ENCODE measurements at places on chromosomes 3 and 15. TPM values are rescaled to one million over a fixed set of nuclear protein-coding genes. Genes with fewer than 3 reads are reported as not detected.

DNA sequence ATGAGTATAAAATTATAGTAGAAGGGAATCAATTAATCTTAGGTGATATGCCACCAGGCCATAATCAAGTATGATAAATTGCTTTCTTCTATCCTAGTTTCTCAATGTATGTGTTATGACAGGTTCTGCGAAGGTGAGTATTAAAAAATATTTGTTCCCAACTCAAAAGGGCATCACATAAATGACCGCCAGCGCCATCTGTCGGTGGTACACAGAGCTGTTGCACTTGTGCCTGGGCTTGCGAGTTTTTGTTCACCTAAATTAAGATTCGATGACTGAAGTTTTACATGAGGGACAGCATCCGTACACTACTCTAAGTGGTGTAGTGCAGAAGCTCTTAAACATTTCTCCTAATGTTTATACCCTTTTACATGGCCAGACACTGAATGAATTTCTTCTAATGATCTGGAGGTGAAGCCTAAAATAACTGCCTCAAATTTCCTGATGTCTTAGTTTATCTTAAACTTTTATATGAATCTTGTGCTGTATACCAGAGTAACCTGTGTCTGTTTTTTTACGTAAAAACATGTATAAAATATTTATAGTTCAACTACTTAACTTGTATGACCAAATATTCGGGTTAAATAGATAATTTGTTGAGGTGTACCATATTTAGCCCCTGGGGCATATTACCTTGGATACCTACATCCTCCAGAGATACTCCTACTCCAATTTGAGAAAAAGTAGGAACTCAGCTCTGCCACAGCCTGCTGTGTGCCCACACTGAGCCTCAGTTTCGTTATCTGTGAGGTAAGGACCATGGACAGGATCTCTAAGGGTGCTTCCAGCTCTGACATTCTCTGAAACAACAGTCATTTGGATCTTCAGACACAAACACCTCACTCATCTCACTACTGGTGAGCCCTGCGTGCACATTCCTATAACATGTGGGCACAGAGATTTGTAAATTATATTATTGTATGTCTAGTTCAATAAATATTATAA lies 365.6 kb downstream of the MAGI1 start:
- H3K27ac ChIP-seq: no peak overlapping the region
- H3K4me3 ChIP-seq: no peak overlapping the region
- no peaks in the 10 kb centered on the region for H3K27me3 ChIP-seq
- DNase-seq: peak; percentile 10

DNA sequence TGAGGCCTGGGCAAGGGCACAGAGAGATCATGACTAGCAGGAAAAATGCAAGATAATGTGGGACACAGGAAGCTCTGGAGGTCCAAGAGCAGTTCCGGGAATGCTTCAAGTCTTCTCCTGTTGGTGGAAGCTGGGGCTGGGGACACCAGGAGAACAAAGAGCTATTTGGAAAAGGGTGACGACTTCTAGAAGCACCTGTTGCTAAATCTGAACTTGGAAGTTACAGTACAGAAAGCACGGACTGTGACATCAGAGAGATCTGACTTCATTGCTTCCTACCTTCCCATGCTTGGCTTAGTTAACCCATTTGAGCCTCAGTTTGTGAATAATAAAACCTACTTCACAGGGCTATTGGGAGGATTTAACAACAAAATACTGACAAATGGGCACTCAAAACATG lies 52.7 kb upstream of the NEO1 start:
- H3K27ac ChIP-seq: no peak overlapping the region
- H3K27me3 ChIP-seq: peaks cover 2% of the 10 kb centered on the region
- DNase-seq: no peak

- peaks cover 4% of the 10 kb centered on the region for H3K4me1 ChIP-seq
- no peak overlapping the region for H3K27ac ChIP-seq
- H3K27me3 ChIP-seq: no peaks in the 10 kb centered on the region
Measured at GRCh38 chr15:52552303-52552702, 16.5 kb downstream of the ARPP19 start.

- no peaks in the 10 kb centered on the region for H3K27me3 ChIP-seq
- DNase-seq: no peak
- no peaks in the 10 kb centered on the region for H3K36me3 ChIP-seq
- H3K27ac ChIP-seq: no peak overlapping the region
Measured at GRCh38 chr3:54206874-54207273, 84.5 kb downstream of the CACNA2D3 start.

DNA sequence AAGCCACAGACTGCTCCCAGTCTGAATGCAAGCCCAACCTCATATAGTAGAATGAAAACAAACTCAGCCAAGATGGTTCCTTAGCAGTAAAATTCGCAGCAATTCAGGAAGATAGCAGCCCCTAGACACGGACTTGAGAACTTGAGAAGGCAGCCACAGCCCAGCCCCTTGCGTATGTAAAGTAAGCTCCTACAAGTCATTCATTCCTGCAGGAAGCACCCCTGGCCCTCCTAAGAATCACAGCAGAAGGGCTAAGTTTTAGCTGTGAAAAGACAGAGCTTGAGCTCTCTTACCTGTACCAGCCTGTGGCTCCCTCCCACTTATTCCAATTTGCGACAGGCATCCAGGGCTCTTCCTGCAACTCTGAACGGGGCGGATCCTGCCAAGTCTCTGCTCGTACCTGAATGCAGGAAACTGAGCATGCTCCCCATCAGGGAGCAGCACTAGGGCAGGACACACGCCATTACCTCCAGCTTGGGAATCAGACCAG lies 136.4 kb downstream of the MAGI1 start:
- no peak overlapping the region for H3K4me3 ChIP-seq
- H3K27me3 ChIP-seq: no peaks in the 10 kb centered on the region
- DNase-seq: no peak
- H3K27ac ChIP-seq: no peak overlapping the region

- H3K4me1 ChIP-seq: no peaks in the 10 kb centered on the region
- DNase-seq: no peak
- H3K27me3 ChIP-seq: no peaks in the 10 kb centered on the region
- no peak overlapping the region for H3K4me3 ChIP-seq
- H3K27ac ChIP-seq: no peak overlapping the region
Measured at GRCh38 chr3:141960731-141961130, 84.3 kb downstream of the ATP1B3 start.

- no peak overlapping the region for H3K27ac ChIP-seq
- no peaks in the 10 kb centered on the region for H3K4me1 ChIP-seq
- H3K27me3 ChIP-seq: no peaks in the 10 kb centered on the region
Measured at GRCh38 chr3:193132964-193133363, 108.1 kb upstream of the PLAAT1 start.

- no peak overlapping the region for H3K4me3 ChIP-seq
- DNase-seq: no peak
- H3K27me3 ChIP-seq: no peaks in the 10 kb centered on the region
- no peaks in the 10 kb centered on the region for H3K36me3 ChIP-seq
- H3K27ac ChIP-seq: no peak overlapping the region
Measured at GRCh38 chr15:41151451-41152005, 35.4 kb upstream of the INO80 start.

GRCh38 chr3:181718987-181719911 lies 7.5 kb downstream of the SOX2 start:
- no peaks in the 10 kb centered on the region for H3K4me1 ChIP-seq
- no peak overlapping the region for H3K27ac ChIP-seq
- H3K36me3 ChIP-seq: no peaks in the 10 kb centered on the region
- H3K4me3 ChIP-seq: no peak overlapping the region
- peaks cover 70% of the 10 kb centered on the region for H3K27me3 ChIP-seq

DNA sequence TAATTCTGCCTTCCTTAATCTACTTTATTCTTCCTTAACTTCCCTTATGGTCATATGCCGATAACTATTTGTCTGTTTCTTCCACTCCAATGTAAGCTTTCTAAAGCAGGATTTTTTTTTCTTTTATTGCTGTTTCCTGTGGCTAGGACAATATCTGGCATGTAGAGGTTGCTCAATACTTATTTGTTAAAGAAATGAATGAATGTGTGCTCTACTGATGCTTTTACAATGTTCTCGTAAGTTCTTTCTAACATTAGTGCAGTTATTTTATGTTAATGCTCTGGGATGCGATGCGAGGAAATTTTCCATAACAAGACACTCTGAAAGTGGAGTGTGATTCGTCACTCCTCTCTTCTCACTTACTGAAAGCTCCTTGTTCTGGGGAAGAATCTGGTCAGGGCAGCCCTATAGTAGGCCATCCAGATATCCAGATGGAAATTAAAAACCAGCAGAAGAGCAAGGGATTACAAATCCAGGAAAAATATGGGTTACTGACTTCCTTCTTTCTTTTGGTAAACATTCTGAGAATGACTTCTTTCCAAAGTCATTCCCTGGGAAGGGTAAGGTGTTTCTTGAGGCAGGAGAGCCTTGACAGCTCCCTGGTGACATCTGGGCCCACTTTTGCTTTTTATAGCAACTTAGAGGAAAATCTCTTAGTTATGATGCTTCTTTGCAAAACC lies 420.4 kb downstream of the PDCD6IP start:
- no peak overlapping the region for H3K27ac ChIP-seq
- H3K36me3 ChIP-seq: no peaks in the 10 kb centered on the region
- DNase-seq: no peak
- no peaks in the 10 kb centered on the region for H3K27me3 ChIP-seq

DNA sequence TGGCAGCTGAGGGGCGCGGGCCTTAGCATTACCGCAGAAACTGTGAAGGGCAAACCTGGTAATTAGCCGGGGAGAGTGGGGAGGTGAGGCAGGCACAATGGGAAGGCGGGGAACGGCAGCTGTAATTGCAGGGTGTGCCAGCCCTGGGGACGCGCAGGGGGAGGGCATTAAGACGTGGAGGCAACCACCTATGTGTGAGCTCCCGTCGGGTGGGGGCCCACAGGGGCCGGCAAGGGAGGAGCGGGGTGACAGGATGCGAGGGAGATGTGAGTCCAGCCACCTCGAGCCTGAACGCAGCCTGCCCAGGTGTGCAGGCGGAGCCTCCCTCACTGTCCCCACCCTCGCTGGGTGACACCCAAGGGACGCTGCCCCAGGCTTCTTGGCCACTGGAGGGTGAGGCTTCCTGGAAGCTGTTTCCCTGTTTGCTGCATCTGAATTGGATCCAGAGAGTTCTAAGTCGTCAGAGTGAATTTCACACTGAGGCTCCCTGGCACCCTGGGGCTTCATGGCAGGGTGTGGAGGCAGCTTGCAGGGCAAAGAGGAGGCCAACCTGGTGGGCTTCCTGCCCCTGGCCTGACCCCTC lies 130.6 kb upstream of the MEF2A start:
- H3K27me3 ChIP-seq: no peaks in the 10 kb centered on the region
- no peak overlapping the region for H3K27ac ChIP-seq
- peaks cover 31% of the 10 kb centered on the region for H3K4me1 ChIP-seq
- DNase-seq: no peak
- no peaks in the 10 kb centered on the region for H3K36me3 ChIP-seq

DNA sequence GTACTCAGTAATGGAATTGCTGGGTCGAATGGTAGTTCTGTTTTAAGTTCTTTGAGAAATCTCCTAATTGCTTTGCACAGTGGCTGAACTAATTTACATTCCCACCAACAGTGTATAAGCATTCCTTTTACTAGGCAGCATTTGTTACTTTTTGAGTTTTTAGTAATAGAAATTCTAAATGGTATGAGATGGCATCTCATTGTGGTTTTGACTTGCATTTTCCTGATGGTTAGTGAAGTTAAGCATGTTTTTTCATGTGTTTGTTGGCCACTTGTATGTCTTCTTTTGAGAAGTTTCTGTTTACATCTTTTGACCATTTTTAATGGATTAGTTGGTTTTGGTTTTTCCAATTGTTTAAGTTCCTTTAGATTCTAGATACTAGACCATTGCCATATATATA lies 28.4 kb downstream of the TP63 start:
- no peaks in the 10 kb centered on the region for H3K27me3 ChIP-seq
- H3K4me3 ChIP-seq: no peak overlapping the region
- H3K4me1 ChIP-seq: no peaks in the 10 kb centered on the region

- peak; percentile 31 for DNase-seq
- H3K27me3 ChIP-seq: no peaks in the 10 kb centered on the region
- no peaks in the 10 kb centered on the region for H3K36me3 ChIP-seq
- H3K4me1 ChIP-seq: peaks cover 38% of the 10 kb centered on the region
- H3K27ac ChIP-seq: no peak overlapping the region
Measured at GRCh38 chr3:52085681-52086282, 29.4 kb upstream of the DUSP7 start.

GRCh38 chr3:102537123-102537522 lies 102.3 kb downstream of the ZPLD1 start:
- no peak overlapping the region for H3K27ac ChIP-seq
- peaks cover 8% of the 10 kb centered on the region for H3K4me1 ChIP-seq
- H3K36me3 ChIP-seq: no peaks in the 10 kb centered on the region
- no peak for DNase-seq
- no peak overlapping the region for H3K4me3 ChIP-seq

DNA sequence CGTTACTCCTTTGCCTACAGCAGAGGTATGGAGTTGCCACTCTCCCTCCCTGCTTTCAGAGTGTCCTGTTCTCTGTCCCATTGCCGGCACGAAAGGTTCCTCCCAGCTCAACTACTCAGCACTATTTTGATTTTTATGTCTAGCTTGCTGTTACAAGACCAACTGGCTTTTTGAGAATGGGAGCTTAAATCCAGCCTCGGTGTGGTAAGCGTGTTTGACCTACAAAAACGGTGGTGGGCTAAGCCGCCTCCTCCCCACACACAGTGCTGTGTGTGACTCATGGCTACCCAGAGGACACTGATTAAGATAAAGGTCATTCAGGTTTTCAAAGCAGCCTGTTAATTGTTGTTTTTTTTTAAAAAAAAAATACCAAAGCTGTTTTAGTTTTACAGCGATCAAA lies 64.5 kb downstream of the LRTM1 start:
- no peaks in the 10 kb centered on the region for H3K4me1 ChIP-seq
- H3K27me3 ChIP-seq: no peaks in the 10 kb centered on the region
- no peak overlapping the region for H3K27ac ChIP-seq
- H3K4me3 ChIP-seq: no peak overlapping the region
- no peaks in the 10 kb centered on the region for H3K36me3 ChIP-seq

- H3K27ac ChIP-seq: no peak overlapping the region
- no peak overlapping the region for H3K4me3 ChIP-seq
- no peak for DNase-seq
- H3K36me3 ChIP-seq: no peaks in the 10 kb centered on the region
- no peaks in the 10 kb centered on the region for H3K27me3 ChIP-seq
- H3K4me1 ChIP-seq: no peaks in the 10 kb centered on the region
Measured at GRCh38 chr3:130779031-130779430, 32.4 kb upstream of the PIK3R4 start.

DNA sequence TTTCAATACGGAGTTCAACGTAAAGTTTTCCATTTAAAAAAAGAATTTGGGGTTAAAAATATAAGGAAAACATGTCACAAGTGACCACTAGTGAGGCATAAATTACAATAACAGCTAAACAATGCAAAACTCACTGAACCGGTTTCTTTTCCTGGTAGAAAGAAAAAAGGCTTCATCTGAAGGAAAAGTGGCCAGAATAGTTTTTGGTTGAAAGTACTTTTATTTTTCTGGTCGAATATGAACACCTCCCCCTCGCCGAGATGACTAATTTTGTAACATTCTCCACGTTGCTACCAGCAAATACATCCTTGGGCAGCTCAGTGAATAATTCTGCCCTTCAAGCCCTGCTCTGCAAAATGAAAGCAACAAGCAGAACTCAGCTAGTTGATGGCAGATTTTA lies 3.9 kb upstream of the SRGAP3 start:
- DNase-seq: no peak
- no peak overlapping the region for H3K4me3 ChIP-seq
- no peak overlapping the region for H3K27ac ChIP-seq
- H3K36me3 ChIP-seq: no peaks in the 10 kb centered on the region
- H3K27me3 ChIP-seq: no peaks in the 10 kb centered on the region
- H3K4me1 ChIP-seq: peaks cover 11% of the 10 kb centered on the region

GRCh38 chr15:90512276-90512675 lies 17.4 kb upstream of the CRTC3 start:
- no peak for DNase-seq
- H3K27me3 ChIP-seq: no peaks in the 10 kb centered on the region
- H3K27ac ChIP-seq: no peak overlapping the region
- no peak overlapping the region for H3K4me3 ChIP-seq

C3orf70 gene
- total RNA-seq: 0.05 TPM

TNFSF10 gene
- total RNA-seq: 27.7 TPM
